IPS DF 19.7 (cell line): ENCODE measurements at places on chromosomes 16 and 17.

GRCh38 chr17:80223142-80223815 lies 3.1 kb downstream of the SLC26A11 start:
- no peak for DNase-seq

DNA sequence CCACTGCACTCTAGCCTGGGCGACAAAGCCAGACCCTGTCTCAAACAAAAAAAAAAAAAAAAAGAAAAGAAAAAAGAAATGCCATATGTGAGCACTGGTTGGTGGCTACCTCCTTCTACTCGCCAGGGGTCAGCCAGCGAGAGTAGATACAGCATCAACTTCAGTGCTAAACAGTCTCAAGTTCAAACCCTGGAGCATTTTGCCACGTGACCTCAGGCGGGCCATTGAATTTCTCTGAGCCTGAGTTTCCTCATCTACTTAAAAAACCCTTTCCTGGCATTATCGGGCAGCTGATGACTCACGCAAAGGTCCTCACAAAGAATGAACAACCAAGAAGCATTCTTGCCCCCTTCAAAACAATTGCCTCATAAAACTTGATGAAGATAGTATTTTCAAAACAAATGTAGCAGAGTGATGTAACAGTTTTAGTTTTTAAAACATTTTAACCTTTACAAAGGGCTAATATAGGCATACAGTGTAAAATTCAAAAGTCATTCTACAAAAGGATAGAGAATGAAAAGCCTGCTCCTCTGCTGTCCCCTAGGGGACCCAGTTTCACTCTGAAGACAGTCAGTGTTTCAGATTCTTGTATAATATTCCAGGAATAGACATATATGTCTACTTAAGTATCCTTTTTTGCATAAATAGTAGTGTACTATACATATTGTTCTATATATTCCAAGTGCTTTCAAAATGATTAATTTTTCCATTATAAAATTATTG lies 28.4 kb downstream of the DNAH2 start:
- DNase-seq = no peak

- no peak for DNase-seq
These were observed 2.4 kb downstream of the OSGIN1 start for GRCh38 chr16:83955218-83956130.

GRCh38 chr16:10552998-10553491 lies 27.4 kb downstream of the EMP2 start:
- DNase-seq = peak; percentile 25

DNA sequence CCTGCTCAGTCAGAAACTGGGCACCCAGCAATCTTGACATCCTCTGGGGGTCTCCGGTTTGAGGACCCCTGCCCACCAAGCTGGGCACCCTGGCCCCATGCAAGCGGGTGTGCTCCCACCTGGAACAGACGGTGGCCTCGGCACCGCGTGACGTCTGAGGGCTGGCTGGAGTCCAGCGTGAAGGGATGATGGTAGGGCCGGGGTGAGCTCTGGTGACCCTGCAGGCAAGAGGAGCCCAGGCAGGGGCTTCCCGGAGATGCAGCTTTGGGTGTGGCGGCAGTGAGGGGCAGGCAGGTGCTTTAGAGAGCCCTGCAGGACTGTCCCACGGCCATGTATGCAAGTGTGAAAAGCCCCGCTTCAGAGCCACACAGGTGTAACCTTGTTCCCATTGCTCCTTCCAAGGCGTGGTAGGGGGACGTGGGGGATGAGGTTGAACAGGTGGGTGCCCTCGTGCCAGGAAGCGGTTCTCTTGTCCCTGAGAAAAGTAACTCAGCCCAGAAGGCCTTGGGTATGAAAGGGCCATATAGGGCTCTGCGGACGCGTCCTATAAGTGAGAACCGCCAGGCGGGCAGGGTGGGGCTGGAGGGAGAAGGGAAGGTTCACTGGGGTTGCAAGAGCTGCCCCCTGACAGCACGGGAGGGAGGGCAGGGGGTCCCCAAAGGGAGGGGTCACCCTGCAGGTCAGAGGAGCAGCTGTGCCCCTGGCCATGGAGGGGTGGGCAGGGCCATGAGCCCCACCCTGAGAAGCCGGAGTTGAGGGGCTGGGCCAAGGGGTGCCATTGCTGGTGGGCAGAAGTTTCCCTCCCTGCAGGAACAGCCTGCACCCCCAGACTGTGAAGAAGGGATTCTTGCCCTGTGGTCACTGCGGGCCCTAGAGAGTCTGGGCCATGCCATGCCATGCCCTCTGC lies 9.2 kb downstream of the RGS11 start:
- no peak for DNase-seq

DNA sequence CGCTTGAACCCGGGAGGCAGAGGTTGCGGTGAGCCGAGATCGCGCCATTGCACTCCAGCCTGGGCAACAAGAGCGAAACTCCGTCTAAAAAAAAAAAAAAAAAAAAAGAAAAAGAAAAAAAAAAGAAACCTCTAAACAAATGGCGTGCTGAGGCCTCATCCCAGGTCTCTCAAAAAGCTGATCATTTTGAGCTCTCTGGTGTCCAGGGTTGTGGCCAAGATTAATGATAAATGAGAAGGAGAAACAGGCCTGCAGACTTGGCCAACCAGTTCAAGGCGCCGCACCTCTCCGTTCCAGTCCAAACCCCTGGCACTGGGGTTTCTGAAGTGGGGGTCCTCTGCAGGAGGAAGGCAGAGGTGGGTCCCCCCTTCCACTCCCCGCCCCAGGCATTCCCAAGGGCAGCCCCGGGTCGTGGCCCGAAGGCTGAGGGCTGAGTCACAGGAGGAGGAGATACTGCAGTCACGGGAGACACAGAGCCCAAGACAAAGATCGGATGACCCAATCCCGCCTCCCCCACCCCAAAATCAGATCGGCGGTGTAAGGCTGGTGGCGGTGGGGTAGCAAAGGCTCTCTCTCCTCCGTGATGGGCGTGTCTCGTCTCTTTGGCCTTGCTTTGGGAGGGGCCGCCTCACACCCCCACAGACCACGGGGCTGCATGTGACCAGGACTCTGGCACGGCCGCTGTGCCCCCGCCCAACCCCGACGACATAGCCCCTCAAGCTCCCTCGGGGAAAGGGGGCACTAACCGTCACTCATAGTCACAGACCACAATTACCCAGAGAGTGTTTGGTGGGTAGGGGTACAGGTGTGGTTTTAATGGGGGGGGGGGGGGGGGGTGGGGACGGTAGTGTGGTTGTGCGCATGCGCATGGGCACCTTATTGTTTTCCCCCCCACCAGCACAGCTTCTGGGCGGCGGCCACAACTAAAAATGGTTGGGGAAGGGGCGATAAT lies 1.1 kb downstream of the VAT1 start:
- no peak for DNase-seq

DNA sequence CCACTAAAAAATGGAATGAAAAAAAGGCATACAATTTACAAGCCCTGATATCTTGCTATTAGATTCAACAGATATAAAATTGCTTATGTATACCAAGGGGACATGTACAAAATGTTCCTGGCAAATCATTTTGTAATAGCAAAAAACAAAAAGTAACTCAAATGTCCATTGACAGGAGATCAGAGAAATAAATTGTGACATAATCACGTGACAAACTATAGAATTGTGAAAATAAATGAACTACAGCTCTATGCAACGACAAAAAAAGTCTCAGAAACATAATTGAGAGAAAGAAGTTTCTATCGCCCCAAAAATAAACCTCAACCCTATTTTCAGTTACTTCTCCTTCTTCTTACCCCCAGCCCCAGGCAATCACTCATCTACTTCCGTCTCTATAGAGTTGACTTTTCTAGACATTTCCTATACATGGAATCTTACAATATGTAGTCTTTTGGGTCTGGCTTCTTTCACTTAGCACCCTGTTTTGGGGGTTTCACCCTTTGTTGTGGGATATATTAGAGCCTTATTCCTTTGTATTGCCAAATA lies 12.1 kb upstream of the ACE start:
- no peak for DNase-seq

- no peak for DNase-seq
These were observed 47.1 kb upstream of the ARL4D start for GRCh38 chr17:43351691-43352090.

DNA sequence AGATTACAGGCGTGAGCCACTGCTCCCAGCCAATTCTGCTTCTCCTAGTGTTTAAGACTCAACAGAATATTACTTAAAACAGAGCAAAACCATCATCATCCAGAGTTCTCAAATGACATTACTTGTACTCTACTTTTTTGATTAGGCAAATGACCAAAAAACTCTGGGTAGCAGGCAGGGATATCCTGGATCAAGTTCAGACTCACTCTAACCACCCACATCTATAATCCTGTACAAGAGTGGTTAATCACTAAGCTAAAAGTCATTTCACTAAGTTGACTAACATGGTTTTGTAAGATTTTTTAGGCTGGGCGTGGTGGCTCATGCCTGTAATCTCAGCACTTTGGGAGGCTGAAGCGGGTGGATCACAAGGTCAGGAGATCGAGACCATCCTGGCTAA lies 6.8 kb downstream of the NAE1 start:
- no peak for DNase-seq

- no peak for DNase-seq
These were observed 36.8 kb downstream of the NLRC5 start for GRCh38 chr16:57025941-57026777.

- DNase-seq = no peak
These were observed 273.0 kb downstream of the CEP112 start for GRCh38 chr17:65918916-65919315.

DNA sequence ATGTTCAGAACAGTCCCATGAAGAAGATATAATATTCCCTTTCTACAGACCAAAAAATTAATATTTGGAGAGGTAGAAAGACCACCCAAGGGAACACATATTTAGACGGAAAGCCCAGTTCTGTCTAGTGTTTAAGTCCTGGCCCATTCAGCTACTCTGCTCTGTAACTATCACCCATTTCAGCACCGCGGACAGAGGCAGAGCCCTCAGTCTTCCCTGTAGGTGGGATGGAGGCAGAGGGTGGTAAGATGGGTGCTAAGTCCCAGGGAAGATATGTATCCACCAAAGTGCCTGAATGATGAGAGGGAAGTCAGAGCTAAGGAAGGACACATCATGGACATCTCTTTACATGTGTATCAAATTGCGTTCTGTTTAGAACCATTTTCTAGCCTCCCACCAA lies 27.8 kb upstream of the C16orf78 start:
- DNase-seq = no peak
